ENCODE measurements at places on chromosomes 2 and 18. TPM values are rescaled to one million over a fixed set of nuclear protein-coding genes. Genes with fewer than 3 reads are reported as not detected.

Gene GCA
- 3.9 TPM for total RNA-seq

Gene DOK6
- not detected for total RNA-seq

Gene FLACC1
- total RNA-seq, result 4.8 TPM

Gene PROC
- total RNA-seq, result not detected

Gene GALNT14
- total RNA-seq, result not detected

Gene PDE11A
- total RNA-seq, result not detected

Gene UGT1A8
- not detected for total RNA-seq

Gene LCT
- total RNA-seq, result not detected

Gene UGT1A3
- not detected for total RNA-seq

Gene WNT6
- not detected for total RNA-seq

Gene TNS1
- total RNA-seq, result 0.34 TPM

Gene CEP192
- 25.0 TPM for total RNA-seq

Gene RFTN2
- total RNA-seq, result not detected

Gene VPS4B
- total RNA-seq, result 46.0 TPM

Gene DLGAP1
- 0.36 TPM for total RNA-seq

Gene ACTG2
- not detected for total RNA-seq

Gene MOCOS
- not detected for total RNA-seq

Gene HOXD13
- not detected for total RNA-seq

Gene COL4A3
- not detected for total RNA-seq

Gene CD8B
- 1.1 TPM for total RNA-seq

Gene ACVR2A
- total RNA-seq, result 13.3 TPM

Gene LAMA3
- not detected for total RNA-seq

Gene RSAD2
- 3.9 TPM for total RNA-seq

Gene GNLY
- total RNA-seq, result 45.1 TPM

Gene HOXD1
- total RNA-seq, result not detected

Gene CROCC2
- total RNA-seq, result not detected

Gene FAM228A
- total RNA-seq, result 0.22 TPM

Gene SPHKAP
- not detected for total RNA-seq

Gene ABCB11
- not detected for total RNA-seq

Gene PFN4
- total RNA-seq, result not detected

Gene KIF5C
- total RNA-seq, result 8.1 TPM
